ENCODE measurements at places on chromosomes 2 and 18. TPM values are rescaled to one million over a fixed set of nuclear protein-coding genes. Genes with fewer than 3 reads are reported as not detected.

DNA sequence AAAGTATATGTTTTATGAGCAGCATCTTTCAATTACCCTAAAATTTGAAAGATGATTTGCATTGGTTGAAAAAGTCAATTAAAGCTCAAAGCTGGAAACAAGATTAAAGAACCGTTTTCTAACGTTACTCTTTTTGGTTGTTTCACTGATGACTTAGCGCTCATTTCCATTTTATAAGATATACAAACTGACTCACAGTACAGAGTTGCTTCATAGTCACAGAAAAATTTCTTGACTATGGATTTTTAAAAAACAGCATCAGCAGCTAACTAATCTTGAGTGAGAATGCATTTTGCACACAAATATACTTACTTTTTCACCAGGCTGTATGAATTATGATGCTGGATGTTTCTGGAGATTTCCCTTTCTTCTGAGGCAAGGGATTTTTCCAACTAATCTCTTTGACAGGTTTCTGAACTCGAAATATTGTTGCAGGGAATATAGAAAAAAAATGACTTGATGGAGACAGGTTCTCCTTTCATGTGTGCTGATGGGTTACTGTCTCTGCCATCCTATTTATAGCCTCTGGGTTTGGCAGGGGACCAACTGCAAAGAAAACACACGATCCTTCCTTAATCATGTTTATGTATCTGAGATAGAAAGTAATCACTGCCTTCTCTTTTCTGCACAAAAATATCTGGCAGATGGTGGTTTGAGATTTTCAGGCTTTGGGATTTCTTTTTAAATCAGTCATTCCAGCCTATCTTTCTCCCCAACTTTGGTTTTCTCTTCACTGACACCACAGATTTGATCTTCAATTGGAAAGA is 129.4 kb upstream of the DAPL1 start:
- DNase-seq = no peak

DNA sequence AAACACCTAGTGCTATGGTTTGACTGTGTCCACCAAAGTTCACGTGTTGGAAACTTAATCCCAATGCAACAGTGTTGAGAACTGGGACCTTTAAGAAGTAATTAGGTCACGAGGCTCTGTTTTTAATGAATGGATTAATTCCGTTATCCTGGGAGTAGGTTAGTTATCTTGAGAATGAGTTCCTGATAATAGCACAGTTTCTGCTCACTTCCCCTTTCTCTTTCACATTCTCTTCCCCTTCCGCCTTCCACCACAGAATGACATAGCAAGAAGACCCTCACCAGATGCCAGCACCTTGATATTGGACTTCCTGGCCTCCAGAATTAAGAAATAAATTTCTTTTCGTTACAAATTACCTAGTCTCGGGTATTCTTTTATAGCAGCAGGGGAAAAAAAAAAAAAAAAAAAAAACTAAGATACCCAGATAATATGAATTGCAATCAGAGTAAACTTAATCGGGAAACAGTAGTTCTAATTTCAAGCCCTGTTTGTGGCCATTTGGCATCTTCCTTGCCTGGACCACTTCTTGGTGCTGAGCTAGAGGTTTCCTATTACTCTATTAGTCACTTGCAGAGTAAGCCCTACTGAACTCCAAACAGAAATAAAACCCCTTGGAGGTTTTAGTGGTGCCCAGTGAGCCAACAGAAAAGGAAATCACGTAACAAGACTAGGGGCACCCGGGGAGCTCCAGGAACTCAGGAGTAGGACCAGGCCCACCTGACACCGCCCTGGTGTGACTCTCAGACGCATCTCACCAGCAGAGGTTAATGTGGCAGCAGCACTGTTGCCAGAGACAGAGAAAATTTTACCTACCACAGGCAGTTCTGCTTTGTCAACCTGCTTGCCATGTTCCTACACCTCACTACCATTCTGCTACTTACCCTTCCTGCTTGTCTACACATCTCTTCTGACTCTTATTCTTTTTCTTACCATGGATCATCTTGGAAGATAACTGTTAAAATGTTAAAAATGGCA is 147.6 kb upstream of the CAB39 start:
- no peak for DNase-seq

The AQP12B gene
- total RNA-seq = not detected

The ELOA2 gene
- not detected for total RNA-seq

Measured in aorta (tissue), 5 donors.